Fibroblast of villous mesenchyme (primary cell): ENCODE measurements at places on chromosomes 2 and 18.

DNA sequence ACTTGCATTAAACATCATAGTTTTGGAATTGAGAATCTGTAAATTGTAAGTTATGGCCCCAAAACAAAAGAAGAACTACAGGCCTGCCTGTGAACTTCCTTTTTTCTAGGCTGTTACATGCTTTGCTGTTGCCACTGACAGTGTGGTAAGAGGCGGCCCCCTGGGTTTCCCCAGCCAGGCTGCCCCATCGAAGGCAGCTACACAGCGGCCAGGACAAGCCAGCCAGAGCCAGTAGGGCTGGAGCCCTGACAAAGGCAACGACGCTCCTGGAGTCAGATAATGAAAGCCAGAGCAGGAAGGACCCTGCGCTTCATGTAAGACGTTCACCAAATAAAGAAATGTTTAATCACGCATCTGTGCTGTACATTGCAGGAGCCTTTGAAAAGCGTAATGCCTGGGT, 55.0 kb downstream of the ANKRD44 start:
- no peak for DNase-seq

- DNase-seq, result peak; percentile 86
These were observed 124.5 kb upstream of the CDC42EP3 start for GRCh38 chr2:37795938-37796337.

- peak; percentile 45 for DNase-seq
These were observed 80.1 kb downstream of the SOCS6 start for GRCh38 chr18:70368903-70369302.

DNA sequence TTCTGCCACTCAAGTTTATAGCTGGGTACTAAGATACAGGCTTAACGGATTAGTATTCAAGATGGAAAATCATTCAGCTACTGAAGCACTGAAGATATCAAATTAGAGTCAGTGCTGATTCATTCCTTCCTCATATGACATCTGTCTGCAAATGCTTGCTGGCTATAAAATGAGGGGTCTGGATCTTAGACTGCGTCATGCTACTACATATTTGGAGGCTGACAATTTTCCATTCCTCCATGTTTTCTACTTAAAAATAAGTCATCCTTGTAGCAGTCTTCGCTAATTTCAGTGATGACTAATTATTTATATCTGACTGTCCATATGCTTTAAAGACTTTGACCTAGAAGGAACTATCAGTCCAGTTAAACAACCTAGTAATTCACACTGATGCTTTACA, 233.4 kb downstream of the RIT2 start:
- DNase-seq, result no peak

DNA sequence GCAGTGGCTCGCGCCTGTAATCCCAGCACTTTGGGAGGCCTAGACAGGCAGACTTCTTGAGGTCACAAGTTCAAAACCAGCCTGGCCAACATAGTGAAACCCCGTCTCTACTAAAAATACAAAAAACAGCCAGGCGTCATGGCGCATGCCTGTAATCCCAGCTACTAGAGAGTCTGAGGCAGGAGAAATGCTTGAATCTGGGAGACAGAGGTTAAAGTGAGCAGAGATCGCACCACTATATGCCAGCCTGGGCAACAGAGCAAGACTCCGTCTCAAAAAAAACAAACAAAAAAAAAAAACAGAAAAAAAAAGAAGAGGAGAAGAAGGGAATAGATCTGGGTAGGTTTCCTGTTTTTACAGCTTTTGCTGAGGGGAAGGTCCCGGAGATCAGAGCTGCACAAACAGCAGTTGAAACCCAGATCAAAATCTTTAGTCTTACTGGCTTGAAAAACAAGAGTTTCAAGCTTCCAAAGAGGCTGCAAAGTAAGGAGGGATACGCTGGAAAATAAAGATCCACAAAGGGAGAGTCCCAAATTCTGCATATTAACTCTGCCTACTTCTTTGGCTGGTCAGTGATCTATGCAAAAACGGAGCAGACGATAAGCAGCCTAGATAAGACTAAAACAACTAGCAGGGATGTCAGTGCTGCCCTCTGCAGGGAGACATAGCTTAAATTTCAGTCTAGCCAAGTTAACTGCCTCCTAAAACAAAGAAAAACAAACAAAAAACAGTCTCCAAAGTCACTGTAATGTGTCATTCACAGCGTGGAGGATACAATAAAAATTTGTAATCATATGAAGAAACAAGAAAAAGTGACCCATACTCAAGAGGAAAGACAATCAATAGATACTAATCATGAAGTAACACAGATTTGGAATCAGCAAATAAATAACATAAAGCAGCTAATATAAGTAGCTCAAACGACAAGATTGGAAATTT, 74.1 kb downstream of the TLK1 start:
- DNase-seq, result peak; percentile 72

- DNase-seq, result no peak
These were observed 4.2 kb upstream of the MYO7B start for GRCh38 chr2:127531221-127531648.

DNA sequence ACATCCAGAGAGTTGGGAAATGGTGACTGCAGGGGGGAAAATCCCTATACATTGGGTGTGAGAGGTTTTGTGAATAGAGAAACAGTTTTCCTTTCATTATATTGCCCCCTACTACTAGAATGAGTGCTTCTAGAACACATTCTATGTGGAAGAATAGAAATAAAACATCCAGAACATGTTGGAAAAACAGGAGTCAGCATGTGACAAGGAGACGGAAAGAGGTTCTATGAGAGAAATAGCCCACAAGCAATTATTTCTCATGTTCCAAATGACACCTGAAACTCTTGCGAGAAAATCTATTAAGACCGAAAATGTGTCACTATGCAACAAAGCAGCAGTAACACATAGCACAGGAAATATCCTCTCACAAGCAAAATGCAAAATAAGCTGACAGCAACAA, 202.7 kb upstream of the SPOPL start:
- no peak for DNase-seq

DNA sequence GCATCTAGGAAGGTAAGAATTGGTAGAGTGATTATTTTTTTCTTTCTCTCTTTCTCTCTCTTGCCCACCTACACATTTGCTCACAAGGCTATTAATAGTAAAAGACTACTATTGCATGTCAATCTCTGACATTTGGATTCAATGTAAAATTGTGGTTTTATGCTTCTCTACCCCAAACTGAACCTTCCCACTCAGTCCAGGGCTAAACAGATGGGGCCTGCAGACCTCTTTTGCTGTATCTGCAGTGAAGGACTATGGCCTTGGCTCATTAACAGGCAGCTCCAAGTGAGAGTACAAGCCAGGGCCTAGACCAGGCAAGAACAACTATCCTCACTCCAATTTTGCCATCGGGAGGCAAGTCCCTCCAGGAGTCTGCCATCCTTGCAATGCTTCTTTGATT, 68.3 kb upstream of the ARL4C start:
- DNase-seq, result no peak

- DNase-seq, result peak; percentile 96
These were observed 246.7 kb downstream of the BABAM2 start for GRCh38 chr2:28137221-28137620.

- DNase-seq, result no peak
These were observed 318.9 kb upstream of the RND3 start for GRCh38 chr2:150806336-150806735.

DNA sequence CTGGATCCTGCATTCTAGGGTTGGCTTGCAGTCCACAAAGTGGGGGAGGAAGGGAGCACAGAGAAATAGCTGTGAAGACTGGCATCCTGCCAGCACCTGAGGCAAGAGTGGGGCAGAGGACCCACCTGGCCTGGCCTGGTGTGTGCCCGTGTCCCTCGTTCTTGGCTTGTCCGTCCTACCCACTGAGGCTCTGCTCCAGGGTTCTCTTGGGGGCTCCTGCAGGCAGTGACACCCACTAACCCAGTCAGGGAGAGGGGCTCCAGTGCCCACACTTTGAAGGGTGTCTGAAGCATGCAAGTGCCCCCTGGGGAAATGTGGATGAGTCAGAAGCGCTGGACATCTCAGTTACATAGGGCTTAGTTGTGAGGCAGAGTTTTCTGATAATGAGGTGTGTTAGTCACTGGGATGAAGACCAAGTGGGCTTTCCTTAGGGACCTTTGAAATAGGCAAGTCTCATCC, 79.4 kb downstream of the SLC4A3 start:
- DNase-seq, result peak; percentile 57

DNA sequence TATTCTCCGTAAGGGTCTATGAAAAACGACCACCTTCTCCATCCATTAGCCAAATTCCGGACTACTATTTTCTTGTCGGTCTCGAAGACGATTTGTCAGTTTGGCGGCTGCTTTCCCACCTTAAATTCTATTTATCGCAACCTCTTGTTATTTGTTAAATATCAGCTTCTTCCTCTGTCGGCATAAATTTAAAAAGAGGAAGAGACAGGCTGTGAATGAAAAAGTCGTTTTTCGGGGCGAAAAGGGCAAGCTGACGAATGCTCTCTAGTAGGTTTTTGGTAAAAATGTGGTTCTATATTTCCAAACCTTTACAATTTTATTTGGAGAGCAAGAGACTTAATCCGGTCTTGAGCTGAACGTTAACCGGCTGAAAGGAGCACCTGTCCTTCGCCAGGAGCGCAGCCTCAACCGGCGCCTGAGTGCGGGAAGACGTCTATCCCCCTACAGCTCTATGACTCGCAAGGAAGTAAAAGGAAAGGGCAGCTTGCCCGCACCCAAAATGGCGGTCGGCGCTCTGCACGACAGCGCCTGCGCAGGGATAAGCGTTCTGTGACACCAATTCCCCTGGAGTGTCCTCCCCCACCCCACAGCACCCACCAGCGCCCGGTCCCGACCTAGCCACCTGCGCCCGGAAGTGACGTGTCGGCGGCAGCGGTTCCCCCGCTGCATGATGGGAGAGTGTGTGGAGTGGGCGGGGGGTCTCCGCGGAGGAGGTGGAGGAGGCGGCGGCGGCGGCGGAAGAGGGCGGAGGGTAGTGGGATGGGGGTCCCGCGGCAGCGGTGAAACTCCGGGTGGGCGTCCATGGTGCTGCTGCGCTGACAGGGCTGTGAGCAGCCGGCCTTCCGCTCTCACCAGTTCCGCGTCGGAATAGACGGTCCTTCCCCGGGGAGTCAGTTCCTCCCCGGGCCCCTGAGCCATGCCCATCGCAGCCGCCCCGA, at the start of gene AFTPH:
Gene AFTPH (plus strand): TSS at position 663 of the 938 bp plus-strand sequence. CDS start 27,147 bp downstream, outside the sequence.
- DNase-seq, result peak; percentile 98

DNA sequence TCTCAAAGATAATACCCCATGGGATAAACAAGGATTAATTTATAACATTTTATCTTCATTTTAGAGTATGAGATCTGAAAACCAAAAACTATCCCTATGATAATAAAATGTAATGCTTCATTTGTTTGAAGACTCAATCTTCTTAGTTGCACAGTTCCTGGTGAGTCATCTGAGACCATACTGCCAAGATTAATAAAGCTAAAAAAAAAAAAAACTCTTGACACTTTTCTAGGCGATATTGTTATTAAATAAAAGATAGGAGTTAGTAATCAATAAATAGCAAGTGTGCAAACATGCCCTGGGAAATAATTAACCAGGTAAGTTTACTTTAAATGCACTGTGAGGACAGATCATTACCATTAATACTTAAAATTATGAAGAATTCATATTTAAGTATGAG, 83.9 kb downstream of the RPE start:
- no peak for DNase-seq

DNA sequence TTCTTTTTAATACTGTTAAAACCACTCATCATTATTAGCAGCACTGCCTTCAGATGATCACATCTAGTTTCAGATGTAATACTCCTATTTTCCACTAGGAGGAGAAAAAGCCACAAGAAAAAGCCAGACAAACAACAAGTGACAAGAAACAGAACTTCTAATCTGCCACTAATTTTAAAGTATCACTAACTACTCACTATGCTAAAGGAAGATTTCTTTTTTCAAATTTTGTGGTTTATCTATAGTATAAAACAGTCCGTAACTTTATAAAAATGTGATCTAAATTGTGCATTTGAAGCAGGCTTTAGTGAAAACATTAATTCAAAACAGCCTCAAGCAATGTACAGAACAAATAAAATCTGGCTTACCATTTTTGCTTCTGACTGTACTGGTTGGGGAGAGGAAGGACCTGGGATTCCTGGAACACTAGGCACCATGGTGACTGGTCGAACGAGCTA, 56.8 kb downstream of the ATF2 start:
- peak; percentile 68 for DNase-seq

DNA sequence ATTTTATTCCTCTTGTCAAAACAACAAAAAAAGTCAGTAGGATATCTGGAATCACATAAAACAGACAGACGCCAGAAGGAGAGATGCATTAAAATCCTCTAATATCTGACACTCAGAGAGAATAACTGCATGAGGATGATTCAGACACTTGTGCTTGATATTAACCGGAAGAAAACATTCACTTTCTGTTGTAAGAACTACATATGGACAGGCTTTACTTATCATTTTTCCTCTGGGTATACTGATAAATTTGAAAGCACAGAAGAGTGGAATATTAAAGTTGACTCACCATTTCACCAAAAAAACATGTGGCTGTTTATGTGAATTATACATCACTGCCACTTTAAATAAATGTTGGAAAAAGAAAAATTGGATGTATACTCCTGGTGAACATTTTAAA, 589.1 kb upstream of the CDH2 start:
- DNase-seq, result peak; percentile 71

GRCh38 chr2:164560181-164560792, 61.0 kb downstream of the GRB14 start:
- peak; percentile 28 for DNase-seq

GRCh38 chr2:181138816-181139215, 158.4 kb downstream of the UBE2E3 start:
- peak; percentile 30 for DNase-seq

DNA sequence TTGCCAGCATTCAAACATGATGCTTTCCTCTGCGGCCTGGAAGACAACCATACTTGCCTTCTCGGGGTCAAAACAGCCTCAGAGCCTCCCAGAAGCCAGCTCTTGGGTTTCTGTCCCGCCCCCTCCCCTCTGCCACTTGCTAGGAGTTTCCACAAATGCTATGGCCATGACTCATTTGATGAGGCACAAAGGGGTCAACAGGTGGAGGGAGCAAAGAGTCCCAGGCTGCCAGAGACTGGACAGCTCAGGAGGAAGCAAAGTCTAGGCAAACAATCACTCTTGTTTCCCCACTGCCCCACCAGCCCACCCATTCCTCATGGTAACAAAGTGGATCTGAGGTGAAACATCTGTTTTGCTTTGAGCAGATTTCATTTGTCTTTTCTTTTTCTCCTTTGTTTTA, 551.1 kb downstream of the TNS1 start:
- DNase-seq, result peak; percentile 43

GRCh38 chr18:50410894-50411293, 36.0 kb downstream of the SKA1 start:
- DNase-seq, result peak; percentile 67

- DNase-seq, result no peak
These were observed 119.9 kb downstream of the PARD3B start for GRCh38 chr2:204665207-204665606.

DNA sequence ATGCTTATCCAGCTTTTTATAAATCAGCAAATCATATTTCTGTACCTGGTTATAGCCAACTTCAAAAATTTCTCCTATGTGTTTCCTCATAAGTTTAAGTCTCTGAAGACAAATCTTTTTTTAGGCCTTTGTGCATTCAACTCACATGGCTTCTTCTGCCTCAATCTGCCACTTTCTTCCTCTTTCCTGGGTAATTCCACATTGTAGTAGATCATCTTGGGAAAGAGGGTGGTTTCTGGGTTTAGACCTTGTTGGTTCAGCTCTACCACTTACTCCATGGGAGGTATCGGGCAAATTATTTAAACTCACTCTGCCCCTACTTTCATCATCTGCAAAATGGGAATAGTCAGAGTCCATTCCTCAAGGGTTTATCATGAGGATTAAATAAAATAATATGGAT, 707.0 kb upstream of the ZEB2 start:
- DNase-seq, result no peak
